Suppressor macrophage (primary cell): ENCODE measurements at places on chromosomes 6 and 20.

DNA sequence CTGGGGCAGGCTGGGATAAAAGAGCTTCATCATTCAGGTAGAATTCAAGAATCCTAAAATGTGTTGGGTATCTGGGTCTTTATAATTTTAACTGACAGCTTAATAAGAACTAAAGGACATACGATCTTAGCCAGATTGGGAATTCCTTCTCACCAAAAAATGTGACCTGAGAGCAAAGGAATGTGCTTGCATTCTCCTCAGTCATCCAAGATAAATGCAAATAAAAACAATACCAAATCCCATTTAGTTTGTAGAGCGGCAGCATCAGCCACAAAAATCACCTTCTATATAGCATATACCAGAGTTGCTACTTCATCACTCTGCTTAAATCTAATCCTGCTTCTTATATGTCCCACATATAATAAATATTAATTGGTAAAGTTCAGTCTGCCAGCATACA lies 16.9 kb downstream of the USP49 start:
- DNase-seq: no peak

- DNase-seq: no peak
Observed at GRCh38 chr6:167984876-167985604, 12.4 kb upstream of the KIF25 start.

GRCh38 chr6:36289281-36289878 lies 19.5 kb downstream of the PNPLA1 start:
- no peak for DNase-seq

DNA sequence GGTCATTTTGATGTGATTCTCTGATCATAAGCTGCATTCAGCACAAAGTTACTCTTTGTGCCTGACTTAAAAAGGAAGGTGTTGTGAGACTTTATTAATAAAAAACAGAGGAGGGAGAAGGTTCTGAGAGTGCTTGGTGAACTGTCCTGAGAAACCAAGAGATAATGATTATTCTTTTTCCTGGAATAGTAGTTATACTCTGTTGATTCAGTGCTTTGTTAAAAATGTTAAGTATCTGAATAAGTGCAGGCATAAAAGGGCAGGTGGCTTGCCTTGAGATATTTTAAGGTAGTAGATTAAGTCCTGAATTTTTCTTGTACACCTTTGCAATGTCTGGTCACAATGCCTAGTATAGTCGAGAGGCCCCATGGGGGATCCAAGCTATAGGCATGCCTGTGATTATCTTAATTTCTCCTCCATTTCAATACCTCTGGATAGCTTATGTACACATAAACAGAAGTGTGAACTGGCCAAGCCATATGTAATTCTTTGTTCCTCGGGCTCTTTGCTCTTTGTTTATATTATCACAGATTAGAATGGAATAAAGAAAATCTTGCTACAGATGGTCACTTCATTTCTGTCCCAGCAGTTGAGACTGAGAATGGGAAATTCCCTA lies 50.0 kb downstream of the SOBP start:
- no peak for DNase-seq

DNA sequence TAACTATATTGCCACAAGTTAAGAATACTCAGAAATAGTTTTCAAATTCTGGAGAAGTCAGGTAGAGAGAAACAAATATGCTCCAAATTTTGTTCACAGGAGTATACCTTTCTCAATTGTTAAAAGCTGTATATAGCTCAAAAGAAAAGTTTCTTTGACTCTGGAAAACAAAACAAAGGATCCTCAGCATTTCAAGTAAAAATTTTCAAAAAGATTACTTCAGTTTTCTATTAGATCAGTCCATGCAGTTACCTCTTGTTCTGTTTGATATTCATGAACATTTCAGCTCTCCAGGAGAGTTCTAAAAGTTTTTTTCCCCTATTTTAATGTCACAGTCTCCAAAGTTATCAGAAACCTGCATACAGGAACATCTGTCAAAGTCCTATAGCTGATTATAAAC lies 30.4 kb upstream of the ENTPD6 start:
- DNase-seq: no peak

DNA sequence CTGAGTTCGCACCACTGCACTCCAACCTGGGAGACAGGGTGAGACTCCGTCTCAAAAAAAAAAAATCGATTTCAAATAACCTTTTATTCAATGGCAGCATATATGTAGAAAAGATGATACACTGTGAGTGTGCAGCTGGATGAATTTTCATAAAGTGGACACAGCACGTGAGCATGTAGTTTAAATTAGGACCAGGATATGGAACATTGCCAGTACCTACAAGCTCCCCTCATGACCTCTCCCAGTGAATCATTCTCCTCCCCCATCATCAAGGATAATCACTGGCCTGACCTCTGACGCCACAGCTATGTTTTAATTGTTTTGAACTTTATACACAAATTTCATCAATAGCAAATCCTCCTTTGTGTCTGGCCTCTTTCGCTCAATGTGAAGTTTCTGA lies 53.8 kb upstream of the HDAC2 start:
- no peak for DNase-seq

GRCh38 chr6:24426729-24427446 lies 24.2 kb downstream of the MRS2 start:
- DNase-seq: no peak

GRCh38 chr6:101276066-101276465 lies 117.4 kb upstream of the GRIK2 start:
- no peak for DNase-seq

DNA sequence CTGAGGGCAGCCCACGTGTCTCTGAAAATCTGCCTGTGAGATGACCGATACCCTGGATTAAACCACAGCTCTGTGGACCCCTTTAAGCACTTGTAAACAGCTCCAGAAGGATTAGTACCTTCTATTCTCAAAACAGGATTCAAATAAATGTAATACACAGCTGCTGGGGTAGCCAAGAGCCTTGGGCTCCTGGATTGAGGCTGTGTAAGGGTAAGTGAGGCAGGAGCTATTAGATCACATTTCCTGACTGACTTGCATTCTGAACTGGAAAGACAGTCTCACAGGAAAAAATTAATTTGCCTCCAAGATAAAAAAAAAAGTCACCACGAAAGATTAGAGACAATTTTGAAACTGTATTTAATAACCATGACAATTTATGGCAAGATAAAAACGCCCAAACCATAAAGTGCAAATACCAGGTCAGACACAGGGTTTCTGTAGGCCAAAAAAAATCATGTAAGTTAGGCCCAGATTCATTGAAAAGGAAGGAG lies 78.0 kb downstream of the TRMT11 start:
- no peak for DNase-seq
